ENCODE measurements at places on chromosomes 2 and 18.

DNA sequence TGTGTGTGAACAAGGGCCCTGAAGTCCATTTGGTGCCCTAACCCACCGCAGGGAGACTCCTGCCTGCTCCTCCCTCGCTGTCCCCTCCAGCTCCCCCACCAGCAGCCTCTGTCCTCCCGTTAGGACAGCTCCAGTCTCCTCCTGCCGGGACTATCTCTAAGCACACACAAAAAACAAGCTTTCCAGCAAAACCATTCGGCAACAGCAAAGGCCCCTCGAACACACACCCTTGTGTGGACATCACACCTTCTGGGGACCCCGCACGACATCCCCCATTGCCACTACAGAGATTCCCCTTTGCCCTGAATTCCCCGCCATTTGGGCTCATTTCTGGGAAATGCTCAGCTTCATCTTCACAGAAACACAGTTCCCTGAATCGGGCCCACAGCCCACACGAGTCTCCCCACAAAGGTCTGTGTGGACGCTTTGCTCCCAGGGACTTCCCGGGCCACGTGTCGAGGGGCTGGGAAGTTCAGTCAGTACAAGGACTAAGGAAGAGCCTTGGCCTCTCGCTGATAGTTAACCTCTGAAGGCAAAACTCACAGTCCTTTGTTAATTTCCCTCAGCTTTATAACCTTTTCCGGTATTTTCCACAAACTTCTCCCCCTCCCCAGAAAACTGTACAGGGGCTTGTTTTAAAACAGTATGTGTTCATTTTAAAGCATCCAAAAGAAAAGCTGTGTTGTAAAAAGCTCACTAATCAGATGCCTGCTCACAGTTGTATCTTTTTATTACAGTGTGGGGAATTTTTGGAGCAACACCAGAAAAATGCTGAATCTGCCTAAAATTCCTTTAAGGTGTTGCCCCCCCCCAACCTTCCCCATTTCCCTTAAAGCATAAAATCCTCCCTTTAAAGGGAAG is 25.9 kb downstream of the SMAD7 start:
- DNase-seq, result no peak

GRCh38 chr18:34709104-34709503 is 994 bp upstream of the DTNA start:
- DNase-seq, result no peak

DNA sequence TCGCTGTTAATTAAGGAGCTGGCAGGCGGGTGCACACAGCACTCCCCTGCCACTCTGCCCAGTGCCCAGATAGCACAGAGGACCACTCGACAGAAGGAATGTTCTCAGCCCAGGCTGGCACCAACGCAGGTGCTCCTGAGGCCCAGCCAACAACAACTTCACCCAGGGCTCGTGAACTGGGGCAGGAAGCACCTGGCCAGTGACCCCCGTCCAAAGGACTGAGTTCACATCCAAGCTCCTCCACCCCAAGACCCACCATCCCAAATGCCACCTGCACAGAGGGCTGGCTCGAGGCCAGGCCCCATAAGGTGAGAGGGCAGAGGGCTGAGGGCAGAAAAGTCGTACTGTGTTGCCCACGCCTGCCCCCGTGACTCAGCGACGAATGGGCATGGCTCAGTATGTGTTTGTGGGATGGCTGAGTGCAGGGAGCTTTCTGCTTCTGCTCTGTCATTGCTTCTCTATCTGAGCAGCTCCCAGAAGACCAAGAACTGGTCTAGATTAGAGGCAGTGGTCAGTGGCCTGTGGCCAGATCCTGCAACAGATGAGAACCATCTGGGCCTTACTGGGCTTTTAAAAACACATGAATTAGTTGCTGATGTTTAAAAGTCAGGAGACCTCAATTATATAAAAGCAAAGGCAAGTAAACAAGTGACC is 68.4 kb downstream of the POLR1A start:
- peak; percentile 62 for DNase-seq

DNA sequence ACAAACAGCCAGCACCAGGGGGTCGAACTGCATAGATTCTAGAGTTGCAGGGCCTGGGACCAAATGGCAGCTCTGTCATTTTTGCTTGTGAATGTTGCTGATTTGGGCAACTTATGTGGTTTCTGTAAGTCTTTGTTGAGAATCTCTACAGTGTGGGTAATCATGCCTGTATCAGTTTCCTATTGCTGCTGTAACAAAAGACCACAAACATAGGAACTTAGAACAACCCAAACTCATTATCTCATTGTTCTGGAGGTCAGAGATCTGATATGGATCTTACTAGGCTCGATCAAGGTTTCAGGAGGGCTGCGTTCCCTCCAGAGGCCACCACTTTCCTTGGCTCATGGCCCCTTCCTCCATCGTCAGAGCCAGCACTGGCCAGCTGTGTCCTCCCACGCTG is 86.8 kb upstream of the SH3BP4 start:
- DNase-seq, result no peak

DNA sequence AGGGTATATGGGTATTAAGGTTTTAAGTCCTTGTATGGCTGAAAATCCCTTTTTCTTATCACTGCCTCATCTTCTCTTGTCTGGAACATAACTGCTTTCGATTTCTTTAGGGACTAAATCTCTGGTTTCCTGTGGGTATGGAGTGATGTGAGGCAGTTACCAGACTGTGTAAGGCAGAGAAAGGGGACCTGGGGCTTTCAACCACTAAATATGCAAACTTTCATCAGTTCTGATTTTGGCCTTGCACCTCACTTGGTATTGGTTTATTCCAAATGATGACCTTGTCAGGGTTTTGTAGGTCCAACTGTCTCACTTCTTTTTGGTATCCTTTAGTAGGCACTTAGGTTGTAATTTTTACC is 9.3 kb downstream of the MAP4K4 start:
- DNase-seq, result peak; percentile 66

DNA sequence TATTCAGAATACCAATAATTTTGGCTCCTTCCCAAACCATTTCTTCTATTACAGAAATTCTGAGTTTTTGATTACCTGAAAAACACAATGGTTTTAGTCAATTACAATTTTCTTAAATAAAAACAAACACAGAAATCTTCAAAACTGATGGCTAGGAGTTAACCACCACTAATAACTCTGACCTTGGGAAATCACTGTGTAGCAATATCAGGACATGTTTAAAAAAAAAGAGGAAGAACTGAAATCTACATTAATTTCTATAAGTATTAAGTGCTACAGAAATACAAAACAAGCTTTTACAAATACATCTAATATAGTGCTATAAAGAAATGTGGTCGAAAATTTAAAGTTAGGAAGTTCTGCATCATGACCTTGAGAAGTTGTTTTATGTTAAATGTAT is 14.9 kb downstream of the L3MBTL4 start:
- DNase-seq, result no peak

- DNase-seq, result no peak
Measured at GRCh38 chr2:189265696-189266320, 86.2 kb upstream of the COL5A2 start.

DNA sequence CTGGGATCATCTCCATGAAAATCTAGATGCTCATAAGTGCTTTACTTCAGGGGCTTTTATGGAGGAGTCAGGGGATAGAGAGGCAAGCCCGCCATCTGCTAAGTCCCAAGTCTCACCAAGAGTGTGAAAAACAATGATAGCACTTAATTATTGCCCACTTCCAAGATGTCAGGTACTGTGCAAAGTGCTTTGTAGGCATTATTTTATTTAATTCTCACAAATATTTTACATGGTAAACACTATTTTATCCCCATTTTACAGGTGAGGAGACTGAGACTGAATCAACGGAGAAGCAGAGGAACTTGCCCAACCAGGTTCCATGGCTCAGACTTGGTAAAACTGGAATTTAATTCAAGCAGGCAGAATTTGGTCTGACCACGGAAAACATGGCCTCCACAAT is 147.5 kb downstream of the ACKR3 start:
- DNase-seq, result no peak

DNA sequence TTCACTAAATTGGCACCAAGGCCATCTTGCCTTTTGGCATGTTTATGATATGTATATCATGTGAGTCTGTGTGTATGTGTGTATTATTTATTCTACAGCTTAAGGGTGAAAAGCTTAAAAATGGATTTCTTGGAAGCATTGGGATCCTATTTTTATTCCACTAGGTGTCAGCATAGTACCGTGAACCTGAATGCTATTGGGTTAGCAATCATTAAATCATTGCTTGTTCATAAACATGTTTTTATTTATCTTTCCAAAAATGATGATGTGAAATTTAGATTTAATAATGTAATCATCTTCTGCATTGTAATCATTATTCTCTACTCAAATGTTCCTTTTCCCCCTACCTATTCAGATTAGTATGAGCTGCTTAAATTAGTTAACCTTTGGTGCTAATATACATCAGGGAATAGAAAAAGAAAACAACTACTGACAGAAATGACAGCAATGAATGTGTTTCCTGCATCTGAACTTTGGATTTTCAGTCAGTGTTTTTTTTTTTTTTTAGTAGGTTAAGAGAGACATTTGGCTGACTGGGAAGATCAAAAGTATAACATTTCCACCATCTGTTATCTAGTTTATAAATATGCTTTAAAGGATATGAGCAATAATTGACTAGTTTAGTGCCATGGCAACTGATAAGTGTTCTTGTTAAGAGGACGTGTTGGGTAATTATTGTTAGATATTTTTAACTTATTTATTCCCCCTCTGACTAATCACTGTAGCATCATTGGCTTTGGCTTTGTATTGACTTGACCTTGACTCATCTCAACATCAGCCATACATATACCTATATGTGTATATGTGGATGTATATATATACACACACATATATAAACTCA is 14.1 kb upstream of the ZSWIM2 start:
- DNase-seq, result no peak

DNA sequence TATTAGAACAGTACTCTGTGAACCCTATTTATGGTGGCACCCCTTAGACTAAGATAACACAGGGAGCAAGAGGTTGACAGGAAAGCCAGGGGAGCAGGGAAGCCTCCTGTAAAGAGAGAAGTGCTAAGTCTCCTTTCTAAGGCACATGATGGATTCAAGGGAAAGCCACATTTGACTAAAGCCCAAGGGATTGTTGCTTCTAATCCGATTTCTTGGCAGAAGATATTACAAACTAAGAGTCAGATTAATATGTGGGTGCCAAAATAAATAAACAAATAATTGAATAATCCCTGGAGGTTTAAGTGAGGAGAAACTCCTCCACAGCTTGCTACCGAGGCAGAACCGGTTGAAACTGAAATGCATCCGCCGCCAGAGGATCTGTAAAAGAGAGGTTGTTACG is 333.2 kb downstream of the SOX11 start:
- DNase-seq, result no peak

- DNase-seq, result no peak
Measured at GRCh38 chr2:46267616-46268015, 29.6 kb upstream of the EPAS1 start.

Data from CD4-positive, alpha-beta T cell treated with Interleukin-1 beta for 1 hour (primary cell).